Endodermal cell (in vitro differentiated cells): ENCODE measurements at places on chromosomes 16 and 17.

GRCh38 chr17:40515491-40516041, 14.1 kb upstream of the TNS4 start:
- DNase-seq, result peak; percentile 88

GRCh38 chr16:28180655-28181460, 30.9 kb downstream of the XPO6 start:
- no peak for DNase-seq

GRCh38 chr16:77434530-77435271, at the start of gene ADAMTS18:
ADAMTS18 (minus strand) TSS chr16:77435034; CDS start chr16:77434695, 339 bp downstream.
- DNase-seq, result peak; percentile 88

DNA sequence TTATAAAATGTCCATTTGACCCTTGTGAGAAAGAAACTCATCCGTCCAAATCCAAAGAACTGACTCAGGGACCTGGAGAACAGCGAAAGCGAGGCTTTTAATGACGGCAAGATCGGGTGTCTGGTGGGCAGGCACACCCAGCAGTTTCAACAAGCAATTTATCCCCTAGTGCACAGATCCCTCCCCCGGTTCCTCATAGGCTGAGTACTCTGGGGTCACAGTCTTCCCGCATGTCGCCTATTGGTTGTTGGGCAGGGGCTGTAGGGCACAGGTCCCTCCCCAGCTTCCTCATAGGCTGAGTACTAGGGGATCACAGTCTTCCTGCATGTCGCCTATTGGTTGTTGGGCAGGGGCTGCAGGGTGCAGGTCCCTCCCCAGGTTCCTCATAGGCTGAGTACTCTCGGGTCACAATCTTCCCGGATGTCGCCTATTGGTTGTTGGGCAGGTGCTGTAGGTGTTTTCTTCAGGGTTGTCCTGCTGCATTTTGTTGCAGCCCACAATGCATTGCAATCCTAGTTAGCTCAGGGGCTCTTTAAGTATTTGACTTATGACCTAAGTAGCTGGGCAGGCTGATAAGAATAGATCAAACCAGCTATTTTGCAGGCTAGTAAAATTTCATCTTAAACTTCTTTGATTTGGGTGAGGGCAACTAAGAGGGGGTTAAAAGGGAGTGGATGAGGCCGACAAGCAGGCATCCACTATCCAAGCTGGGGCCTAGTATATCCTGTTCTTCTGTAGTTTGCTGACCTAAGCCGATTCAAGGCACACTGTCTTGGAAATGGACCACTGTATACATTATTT, 3.6 kb upstream of the UTS2R start:
- DNase-seq, result peak; percentile 87

DNA sequence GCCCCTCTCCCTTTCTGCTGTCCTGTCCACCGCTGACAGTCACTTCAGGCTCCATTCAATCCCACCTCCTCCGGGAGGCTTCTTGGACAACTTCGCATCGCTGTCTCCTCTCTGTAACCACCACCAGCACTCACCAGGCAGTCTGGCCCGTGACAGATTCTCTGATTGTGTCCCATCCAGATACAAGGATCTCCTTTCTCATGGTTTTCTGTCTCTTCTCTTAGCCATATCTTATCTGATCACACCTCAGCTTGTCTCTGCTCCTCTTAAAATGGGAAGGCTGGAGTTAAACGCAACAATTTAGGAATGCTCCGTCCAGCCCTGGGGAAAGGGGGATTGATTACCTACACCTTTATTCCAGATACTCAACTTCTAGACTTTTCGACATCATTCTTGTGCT, 56.9 kb upstream of the ARHGAP44 start:
- no peak for DNase-seq

GRCh38 chr17:12568358-12569251, 97.1 kb upstream of the MYOCD start:
- no peak for DNase-seq

DNA sequence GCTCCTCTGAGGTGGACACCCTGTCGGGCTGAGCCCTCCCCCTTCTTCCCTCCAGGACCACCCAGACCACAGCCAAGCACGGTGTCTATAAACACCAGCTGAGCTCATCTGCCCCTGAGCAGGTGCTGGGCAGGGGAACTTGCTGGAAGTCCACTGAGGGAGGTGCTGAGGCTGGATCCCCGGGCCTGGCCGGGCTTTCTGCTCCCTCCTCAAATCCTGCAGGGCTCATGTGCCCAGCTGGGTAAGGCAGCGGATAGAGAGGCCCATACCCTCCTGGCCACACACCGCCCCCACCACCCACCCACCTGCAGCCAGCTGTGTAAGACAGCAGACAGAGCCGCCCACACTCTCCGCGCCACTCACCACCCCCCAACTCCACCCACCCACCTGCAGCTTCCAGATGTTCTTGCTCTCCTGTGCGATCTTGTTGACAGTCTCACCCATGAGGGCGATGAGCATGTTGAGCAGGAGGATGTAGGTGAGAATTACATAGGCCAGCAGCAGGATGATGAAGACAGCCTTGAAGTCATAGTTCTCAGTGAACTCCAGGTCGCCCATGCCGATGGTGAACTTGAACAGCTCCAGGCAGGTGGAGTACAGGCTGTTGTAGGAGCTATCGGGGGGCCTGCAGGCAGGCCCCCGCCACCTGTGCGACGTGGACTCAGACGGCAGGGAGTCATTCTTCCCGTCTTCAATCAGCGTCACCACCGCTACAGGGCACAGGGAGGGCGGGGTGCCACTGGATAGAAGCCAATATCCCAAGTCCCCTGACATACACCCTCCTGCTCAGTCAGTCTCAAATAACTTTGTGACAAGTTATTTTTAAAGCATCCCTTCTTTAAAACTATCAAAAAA, 15.9 kb upstream of the TRPV3 start:
- DNase-seq, result no peak

- DNase-seq, result no peak
Observed at GRCh38 chr16:57348327-57348726, 10.3 kb upstream of the CCL22 start.

- peak; percentile 80 for DNase-seq
Observed at GRCh38 chr16:19883966-19884485, 622 bp downstream of the GPRC5B start.

GRCh38 chr17:63954402-63955063, 18.2 kb downstream of the SCN4A start:
- no peak for DNase-seq

DNA sequence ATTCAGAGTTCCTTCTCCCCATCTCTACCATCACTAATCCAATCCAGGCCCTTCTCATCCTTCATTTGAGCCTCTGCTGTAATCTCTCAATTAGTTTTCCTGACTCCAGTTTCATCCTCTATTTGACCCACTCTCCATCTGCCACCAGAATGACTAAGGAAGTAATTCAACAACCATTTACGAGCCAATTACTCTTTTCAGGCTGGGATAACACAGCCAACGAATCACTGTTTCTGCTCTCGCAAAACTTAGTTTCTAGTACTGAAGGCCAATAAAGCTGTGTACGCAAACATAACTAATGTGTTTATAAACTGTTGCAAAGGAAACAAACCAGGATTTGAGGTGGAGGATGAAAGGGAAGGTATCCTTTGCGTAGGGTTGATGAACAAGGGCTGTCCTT, 53.7 kb downstream of the MAP2K6 start:
- peak; percentile 32 for DNase-seq

DNA sequence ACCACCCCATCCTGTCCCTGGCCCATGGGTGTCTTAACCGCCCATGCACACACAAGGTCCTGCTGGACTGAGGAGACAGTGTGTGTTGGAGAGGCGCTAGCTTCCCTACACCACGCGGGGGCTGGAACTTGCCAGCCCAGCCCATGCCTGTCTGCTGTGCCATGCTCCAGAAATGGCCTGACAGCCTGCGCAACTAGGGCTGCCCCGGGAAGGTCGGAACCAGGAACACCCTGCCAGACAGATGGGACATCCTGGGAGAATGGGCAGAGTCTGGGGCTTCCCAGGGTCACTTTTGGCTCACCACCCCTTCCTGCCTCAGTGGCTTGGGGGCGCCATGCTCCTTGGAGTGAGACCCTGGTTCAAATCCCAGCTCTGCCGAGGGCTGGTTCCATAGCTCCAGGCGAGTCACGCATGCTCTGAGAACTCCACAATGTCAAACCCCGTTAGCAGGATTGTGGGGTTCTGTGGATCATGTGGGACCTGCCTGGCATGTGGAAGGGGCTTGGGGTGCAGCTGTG, 36.2 kb downstream of the SREBF1 start:
- peak; percentile 67 for DNase-seq

- no peak for DNase-seq
Observed at GRCh38 chr16:87366288-87366687, 17.3 kb downstream of the FBXO31 start.

DNA sequence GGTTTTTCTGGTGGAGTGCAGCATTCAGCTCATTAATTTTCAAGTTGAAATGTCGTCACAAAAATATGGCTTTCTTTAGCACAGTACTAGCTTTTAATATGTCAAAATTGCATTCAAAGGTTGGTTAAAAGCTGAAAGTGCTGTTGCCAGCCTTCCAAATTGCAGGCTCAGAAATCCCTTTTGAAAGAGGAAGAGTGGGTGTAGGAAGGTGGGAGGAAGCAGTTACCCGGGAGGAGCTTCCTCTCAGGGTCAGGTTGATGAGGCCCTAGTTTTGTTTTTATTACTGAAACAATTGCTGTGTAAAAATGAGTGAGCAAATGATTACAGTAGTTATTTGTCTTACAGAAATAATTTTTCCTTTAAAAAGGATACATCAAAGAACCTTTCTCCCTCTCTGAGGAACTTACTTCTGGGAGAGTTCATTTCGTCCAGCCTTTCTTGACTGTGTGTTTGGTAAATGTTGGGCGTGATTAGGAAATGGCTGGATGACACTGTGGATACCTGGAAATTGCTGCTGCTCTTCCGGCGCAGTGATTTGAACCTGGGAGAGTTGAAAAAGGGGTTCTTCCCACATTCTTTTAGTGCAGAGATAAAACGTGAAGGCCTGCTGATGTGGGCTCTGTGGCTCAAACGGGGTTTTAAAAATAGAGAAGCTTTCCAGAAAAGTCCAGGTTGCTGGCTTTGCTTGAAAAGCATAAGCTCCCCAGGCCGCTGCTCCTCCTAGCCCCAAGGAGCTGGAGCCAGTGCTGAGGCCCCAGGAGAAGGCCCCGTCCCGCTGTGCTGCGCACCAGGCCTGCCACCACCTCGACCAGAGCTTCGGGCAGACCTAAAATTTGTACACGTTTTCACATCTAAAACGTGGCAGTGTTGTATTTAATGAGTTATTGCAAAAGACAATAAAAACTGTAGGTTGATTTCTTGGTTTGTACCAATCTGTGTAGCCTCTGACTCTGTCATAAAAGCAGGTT, 41.7 kb downstream of the SEC14L1 start:
- no peak for DNase-seq

DNA sequence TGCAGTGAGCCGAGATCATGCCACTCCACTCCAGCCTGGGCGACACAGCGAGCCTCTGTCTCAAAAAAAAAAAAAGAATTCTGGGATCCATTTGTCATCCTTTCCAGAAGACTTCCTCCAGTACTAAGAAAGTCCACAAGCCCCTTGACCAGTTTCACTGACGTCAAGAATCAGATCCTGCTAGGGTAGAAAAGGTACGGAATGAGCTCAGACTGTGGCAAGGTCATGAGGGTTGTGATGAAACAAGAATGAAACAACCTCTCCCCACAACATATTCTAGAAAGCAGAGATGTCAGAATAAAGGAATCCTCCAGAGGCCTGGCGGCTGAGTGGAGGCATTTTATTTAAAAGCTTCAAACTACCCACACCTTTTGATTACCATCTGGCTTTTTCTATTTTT, 29.9 kb downstream of the TRAF4 start:
- DNase-seq, result no peak

DNA sequence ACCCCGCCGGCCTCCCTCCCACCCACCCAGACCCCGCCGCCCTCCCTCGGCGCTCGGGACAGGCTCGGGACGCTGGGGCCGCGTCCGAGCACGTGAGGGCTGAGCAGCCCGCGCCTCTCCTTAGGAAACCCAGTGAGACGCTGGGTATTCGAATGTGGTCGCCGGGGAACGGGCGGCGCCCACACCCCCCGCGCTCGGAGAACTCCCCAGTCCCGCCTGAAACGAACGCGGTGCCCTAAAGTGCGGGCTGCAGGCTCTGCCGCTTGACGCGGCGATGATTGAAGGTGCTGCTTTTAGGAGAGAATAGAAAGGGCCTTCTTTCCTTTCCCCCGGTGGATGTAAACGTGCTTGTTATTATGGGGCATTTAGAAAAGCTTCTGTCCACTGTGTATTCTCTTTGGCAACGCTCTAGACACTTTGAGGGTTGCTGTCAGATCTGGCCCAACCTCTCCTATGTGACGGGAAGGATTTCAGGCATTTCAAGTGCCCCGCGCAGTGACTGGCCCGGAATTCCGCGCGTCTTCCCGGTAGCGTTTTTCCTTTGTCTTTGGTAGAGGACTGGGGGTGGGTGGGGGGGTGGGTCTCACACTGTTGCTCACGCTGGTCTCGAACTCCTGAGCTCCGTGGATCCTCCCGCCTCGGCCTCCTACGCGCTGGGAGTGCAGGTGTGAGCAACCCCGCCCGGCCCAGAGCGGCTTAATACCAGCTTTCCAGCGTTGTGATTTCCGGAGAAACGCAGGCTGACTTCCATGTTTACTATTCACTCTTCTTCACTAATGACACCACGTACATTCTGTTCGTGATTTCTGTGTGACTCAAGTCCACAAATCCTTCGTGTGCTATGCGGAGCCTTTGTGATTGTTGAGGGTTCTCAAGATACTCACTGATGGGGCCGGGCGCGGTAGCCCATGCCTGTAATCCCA, 21.8 kb upstream of the FOXK2 start:
- DNase-seq, result peak; percentile 80

DNA sequence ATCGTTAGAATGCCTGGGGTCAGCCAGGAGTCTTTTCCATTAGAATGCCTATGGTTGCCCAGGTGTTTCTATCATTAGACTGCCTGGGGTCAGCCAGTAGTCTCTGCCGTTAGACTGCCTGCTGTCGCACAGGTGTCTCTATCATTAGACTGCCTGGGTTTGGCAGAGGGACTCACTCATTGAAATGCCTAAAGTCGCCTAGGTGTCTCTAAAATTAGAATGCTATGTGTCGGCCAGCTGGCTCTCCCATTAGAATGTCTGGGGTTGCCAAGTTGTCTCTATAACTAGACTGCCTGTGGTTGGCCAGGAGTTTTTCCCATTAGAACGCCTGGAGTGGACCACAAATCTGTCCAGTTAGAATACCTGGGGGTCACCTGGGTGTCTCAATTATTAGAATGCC, 2266.5 kb downstream of the TP53TG3F start:
- DNase-seq, result no peak

DNA sequence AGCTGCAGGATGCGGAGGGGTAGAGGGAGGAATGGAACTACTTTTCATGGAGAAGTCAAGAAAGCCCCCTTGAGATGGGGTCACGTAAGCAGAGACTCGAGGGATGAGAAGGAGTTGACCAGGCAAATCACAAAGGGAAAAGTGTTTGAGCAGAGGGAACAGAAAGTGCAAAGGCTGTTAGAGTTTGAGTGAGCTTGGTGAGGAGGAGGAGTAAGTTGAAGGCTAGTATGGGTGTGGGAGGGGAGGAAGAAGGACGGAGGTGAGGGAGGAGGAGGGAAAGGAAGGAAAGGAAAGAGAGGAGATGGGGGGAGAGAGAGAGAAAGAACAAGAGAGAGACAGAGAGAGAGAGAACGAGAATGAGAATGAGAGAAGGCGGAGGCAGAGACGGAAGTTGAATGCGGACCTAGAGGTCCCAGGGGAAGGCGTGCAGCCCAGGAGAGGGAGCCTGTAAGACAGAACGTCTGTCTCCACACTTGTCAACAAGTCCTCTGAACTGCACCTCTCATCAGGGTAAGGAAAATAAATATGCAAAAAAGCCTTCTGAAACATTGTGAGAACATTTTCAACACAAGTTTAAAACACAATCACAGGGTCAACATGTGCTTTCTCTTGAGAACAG, 279.8 kb upstream of the EEF2KMT start:
- no peak for DNase-seq
